HFF-Myc (cell line): ENCODE measurements at places on chromosomes 1 and 21.

- no peak for DNase-seq
Measured at GRCh38 chr1:182890927-182891610, 51.9 kb downstream of the DHX9 start.

DNA sequence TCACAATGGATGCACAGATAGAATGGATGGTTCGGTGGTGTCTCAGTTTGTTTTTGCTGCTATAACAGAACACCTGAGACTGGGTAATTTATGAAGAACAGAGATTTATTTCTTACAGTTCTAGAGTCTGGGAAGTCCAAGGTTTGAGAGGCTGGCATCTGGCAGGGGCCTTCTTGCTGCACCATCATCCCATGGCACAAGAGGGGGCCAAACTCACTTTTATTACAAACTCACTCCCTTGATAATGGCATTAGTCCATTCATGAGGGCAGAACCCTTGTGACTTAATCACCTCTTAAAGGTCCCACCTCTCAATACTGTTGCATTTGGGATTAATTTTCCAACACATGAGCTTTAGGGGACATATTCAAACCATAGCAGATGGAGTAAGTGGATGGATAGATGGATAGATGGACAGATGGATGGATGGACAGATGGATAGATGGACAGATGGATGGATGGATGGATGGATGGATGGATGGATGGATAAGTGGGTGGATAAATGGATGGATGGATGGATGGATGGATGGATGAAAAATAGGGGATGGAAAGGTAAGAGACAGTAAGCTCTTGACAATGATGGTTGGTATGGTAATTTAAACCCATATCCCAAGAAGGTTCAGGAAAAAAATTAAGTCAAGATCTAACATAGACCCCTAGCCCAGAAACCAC, 16.5 kb downstream of the CAMK2N1 start:
- DNase-seq, result no peak

DNA sequence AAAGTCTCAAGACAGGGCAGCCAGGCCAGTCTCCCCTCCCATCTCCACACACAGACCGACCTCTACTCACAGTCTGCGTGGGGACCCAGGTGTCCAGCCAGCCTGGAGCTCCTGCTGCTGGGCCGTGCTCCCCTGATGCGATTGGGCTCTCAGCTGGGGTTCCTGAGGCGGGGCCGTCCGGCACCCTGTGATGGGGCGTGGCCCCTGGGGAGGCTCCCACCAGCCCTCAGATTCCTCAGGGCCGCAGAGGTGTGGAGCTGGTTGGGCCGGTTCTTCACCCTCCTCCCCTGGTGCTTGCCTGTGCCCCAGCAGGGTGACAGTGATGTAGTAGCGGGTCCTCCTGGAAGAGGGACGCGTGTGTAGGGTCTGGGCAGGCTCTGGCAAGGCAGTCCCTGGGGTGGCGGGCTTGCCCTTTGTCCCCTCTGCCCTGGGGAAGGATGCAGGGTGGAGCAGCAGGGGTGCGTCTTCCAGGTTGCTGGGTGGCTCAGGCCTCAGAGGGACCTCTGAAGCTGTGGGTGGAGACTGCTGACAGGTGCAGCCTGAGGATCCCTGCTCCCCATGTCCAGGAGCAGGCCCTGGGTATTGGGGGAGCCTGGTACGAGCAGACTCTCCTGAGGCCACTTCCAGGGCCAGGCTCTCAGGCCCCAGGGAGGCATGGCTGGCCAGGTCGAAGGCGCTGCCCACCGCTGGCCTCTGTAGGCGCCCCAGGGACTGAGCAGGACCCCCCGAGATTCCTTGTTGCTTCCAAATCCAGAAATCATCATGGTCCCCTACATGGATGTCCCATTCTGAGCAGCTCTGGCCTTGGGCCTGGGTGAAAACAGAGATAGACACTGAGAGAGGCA, at the start of gene CRYBG2:
CRYBG2 (minus strand) TSS at position 155 of the 845 bp plus-strand sequence. CDS start 7,473 bp downstream, outside the sequence.
- no peak for DNase-seq

DNA sequence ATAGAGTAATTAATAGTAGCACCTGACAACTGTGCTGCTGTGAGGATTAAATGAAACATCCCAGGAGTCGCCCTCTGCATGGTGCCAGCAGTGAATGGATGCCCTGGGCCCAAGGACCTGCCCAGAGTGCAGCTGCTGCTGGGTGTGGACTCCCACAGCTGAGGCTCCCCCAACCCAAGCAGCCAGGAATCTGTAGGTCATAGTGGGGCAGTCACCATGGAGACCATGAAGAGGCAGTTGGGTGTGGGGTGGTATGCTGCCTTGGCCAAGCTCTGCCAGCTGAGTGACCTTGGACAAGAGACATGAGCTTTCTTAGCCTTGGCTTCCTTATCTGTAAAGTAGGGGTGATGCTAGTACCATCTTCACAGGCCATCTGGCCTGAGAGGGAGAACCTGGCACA, 9.4 kb downstream of the OLIG2 start:
- DNase-seq, result no peak

GRCh38 chr1:155082301-155083051, 3.8 kb downstream of the EFNA3 start:
- no peak for DNase-seq

- no peak for DNase-seq
Measured at GRCh38 chr1:17031436-17031835, 19.7 kb upstream of the ATP13A2 start.

DNA sequence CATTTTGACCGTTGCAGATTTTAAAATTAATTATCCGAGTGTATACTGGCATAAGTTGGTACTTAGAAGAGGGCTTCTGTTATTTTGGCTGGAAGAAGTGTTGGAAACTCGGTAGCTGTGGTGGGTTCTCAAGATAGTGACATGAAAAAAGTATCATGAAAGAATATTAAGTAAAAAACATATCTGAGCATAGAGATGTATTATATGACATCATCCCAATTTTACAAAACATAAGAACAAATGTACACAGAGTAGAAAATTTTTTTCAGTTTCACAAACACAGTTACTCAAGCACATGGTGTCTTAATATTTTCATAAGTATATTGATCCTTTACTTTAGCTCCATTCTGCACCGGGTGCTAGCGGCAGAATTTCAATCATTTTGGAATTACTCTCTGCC, 684 bp downstream of the IFI16 start:
- DNase-seq, result no peak

DNA sequence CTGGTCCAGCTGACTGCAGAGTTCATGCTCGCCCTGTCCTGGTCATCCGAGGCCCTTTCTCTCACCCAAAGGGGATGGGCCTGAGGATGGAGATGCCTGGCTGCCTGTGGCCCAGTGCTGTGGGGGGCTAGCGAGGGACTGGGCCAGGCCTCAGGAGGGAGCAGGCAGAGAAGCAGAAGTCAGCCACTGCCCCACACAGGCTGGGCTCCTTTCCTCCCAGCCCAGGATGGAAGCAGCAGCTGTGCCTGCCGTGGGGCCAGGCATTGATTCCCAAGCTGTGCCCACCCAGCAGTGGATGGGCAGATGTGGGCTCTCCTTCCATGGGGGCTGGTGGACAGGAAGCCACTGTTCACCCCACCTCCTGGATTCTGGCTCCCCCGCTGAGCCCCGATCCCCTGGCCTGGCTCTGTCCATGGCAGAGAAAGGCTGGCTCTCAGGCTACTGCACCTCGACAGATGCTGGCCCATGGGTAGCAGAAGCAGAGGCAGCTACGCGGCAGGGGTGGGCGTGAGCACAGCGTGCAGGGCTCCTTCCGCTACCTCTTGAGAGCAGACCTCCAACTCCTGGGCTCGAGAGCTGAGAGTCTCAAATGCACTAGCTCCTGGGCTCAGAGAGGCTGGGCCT, 24.6 kb downstream of the RUNX3 start:
- DNase-seq, result no peak

DNA sequence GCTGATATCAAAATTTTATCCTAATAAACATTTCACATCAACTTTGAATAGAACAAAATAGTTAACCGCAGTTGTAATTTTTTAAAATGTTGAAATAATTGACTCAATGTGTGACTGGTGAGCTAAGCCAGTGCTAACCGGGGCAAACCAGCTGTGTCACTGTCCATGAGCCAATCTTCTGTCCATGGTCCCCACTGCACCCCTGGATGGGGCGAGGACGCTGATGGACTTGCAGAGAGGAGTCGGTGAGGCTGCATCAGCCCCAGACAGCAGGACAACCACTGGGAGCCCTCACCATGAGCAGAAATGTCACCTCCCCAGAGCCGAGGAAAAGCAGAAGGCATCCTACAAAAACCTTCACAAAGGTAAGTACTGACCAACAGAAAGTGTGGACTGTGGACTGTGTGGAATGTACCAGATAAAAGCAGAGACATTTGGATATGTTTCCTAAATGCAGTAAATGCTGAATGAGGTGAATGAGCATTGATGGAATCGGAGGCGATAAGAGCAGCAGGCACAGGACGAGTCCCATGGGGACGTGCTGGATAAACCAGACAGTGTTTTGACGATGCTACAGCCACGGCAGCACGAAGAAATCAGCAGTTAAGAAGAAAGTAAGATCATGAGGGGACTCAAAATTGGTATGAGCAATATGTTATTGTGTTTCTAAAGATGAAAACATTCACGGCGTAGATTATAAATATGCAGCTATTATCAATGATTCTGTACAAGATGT, 115.0 kb upstream of the BACE2 start:
- no peak for DNase-seq

GRCh38 chr21:40797891-40798290, 49.1 kb downstream of the DSCAM start:
- no peak for DNase-seq

DNA sequence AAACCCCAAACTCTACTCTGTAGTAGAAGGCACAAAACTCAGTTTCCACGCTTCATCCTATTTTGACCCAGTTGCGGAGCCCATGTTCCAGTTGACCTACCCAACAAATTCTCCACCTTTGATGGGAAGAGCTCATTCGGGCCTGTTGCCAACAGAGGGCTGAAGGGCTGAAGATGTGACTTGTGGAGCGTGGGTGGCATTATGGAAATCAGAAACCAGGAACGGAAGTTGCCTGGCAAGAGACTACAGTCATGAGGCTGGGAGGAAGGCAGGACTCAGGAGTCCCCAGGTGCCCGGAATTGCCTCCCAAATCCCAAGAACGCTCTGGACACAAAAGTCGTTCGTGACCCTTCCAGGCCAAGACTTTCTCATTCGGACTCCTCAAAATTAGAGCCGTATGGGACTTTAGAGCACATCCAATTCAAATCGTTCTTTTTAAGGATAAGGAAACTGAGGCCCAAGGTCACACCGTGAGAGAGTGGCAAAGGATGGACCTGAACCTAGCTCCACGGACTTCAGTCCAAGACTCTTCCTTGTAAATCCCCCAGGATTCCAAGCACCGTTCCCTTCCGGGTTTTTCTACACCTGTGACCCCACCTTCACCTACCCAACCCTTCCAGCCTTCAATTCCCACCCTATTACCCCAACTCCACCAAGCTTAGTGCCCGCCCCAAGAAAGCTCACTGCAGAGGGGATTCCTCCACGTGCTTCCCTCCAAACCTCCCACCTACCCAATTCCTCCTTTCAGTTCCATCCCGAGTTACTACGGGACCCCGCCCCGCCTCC, 739 bp downstream of the SMG5 start:
- no peak for DNase-seq

DNA sequence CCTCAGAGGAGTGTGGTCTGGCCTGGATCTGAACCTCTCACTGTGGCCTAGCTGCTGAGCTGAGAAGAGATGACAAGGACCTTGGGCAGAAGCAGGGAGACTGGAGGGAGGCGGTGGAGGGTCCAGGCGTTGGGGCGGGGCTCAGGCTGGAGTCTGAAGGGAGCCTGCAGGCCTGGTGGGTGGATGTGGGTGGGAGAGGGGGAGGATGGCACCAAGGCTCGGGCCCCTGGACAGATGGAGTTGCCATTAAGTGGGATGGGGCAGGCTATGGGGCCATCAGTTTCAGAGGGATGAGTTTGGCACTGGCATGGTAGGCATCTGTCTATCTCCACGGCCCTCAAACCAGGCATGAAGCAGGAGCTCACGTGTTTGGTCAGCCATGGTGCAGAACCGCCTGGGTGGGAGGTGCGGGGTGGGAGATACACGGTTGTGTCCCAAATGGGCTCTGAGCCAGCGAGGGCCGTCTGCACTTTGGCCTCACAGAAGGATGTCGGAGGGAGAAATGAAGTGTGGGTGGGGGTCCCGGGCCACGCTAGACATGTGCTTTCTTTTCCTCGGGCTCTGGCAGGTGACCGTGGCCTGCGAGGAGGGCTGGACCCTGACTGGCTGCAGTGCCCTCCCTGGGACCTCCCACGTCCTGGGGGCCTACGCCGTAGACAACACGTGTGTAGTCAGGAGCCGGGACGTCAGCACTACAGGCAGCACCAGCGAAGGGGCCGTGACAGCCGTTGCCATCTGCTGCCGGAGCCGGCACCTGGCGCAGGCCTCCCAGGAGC, 23.6 kb downstream of the PCSK9 start:
- DNase-seq, result no peak

- no peak for DNase-seq
Measured at GRCh38 chr1:31058012-31058411, 7.5 kb downstream of the PUM1 start.

DNA sequence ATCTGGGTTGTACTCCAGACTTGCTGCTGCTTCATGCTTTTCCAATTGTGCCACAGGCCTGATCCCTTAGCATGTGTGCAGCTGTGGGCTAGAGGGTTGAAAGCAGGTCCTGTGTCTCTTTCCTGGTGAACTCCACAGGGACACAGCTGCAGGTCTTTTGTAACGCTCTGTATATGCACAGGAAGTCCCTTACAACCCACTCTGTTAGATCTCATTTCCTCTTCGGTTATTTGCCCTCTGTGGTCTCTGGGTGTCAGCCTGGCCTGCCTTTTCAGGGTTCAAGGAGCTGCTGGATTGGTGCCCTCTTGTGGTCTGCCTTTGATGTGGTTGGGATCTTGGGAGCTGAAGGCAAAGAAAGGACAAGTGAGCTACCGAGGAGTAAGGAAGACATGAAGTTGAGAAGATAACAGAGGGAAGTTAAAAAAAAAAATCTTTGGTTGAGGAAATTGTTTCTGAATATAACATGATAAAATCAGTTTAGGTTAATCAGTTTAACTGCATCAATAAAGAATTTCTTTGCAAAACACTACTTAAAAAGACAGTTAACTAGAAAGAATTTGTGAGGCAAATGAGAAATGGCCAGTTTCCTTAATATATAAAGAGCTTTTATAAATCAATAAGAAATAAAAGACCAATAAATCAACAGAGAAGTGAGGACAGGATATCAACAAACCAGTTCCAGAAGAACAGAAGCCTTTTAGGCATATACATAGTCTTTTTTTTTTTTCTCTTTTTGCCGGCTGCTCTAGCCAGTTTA, 44.1 kb downstream of the UCK2 start:
- DNase-seq, result no peak

- no peak for DNase-seq
Measured at GRCh38 chr1:63960326-63960725, 186.5 kb downstream of the ROR1 start.
